ENCODE measurements at places on chromosomes 12 and 14.

DNA sequence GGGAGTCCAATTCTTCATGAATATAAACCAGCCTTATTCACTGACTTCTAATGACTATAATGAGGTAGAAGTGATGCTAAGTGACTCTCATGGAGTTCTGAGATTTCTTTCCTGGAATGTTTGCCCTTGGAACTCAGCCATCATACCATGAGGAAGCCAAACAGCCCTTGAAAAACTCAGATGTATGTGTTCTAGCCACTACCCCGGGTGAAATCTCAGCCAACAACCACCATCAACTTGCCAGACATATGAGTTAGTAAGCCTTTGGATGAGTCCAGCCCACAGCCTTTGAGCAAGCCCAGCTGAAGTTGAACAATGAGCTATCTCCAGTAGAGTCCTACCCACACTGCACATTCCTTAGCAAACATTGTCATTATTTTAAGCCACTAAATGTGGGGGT lies 149.5 kb downstream of the SLC6A15 start:
- DNase-seq, result no peak

GRCh38 chr12:108150436-108150835 lies 21.3 kb downstream of the WSCD2 start:
- no peak for DNase-seq

- DNase-seq, result no peak
These were observed 571 bp downstream of the CPNE6 start for GRCh38 chr14:24071836-24072430.

DNA sequence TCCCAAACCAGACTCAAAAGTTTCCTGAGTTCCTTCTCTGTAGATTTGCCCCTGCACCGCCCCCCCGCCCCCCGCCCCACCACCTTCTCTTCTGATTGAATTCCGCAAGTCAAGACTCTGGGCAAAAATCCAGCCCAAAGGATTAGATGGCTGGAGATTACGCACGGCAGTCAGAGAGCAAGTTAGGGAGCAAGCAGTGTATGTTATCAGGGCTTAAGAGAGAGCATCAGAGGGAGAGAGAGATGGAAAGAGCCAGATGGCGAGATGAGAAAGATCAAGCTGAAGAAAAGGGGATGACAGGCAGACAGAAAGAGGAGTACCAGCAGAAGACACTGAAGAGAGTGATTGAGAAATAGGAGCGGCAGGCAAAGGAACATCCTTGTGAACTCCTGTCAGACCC lies 13.9 kb upstream of the ANKRD33 start:
- DNase-seq, result peak; percentile 71

DNA sequence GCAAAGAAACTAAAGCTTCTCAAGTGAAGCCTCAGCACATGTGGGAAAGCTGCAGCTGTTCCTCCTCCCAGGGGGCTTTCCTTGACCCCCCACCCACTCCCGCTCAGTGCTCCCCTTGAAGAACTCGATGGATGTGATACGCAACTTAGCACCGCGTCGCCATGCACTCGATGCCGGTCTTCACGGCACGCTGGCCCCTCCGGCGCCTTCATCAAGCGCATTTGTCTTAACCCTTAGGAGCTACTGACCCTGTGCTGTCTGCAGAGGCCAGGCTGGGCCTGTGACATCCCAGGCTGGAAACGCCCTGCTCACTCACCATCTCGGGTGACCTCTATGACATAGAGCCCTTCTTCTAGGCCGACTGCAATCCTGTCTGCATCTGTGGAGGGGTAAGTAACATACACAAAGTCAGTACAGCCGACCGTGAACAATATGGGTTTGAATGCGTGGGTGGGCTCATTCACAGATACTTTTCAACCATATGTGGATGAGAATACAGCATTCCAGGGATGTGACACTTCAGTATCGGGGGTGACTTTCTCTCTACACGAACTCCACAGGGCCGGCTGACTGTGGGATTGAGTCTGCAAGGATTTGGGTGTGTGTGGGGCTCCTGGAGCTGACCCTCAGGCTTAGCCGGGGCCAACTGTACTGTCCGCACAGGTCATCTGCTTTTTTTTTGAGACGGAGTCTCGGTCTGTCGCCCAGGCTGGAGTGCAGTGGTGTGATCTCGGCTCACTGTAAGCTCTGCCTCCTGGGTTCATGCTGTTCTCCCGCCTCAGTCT lies 23.1 kb downstream of the AMN start:
- DNase-seq, result no peak

GRCh38 chr12:28425526-28425925 lies 235.3 kb downstream of the CCDC91 start:
- peak; percentile 27 for DNase-seq

All from kidney (tissue), 22 donors.